Small intestine (tissue), 16 donors: ENCODE measurements at places on chromosomes 5 and 9.

GRCh38 chr5:150081541-150082283 lies 4.6 kb downstream of the CSF1R start:
- no peaks in the 10 kb centered on the region for H3K4me1 ChIP-seq
- H3K27me3 ChIP-seq: peaks cover 5% of the 10 kb centered on the region
- no peak overlapping the region for H3K4me3 ChIP-seq
- no peaks in the 10 kb centered on the region for H3K36me3 ChIP-seq
- no peak overlapping the region for H3K27ac ChIP-seq
- no peak for DNase-seq

DNA sequence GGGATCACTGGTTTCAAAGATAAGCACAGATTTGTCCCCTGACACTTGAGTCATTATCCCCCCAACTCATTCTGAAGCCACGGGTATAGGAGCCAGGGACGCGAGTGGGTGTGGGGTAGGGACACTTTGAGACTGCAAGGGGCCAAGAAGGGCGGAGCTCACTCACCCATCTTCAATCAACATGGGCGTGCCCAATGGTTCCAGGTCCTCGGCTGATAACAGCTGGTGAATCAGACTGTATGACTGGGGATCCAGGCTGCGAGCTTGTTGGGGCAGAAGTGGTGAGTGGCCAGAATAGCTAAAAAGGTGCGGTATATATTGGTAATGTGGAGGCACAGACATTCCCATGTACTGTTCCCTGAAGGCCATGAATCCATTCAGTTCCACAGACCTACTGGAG lies 30.7 kb upstream of the NR5A1 start:
- H3K4me1 ChIP-seq: no peaks in the 10 kb centered on the region
- H3K27me3 ChIP-seq: no peaks in the 10 kb centered on the region
- no peak overlapping the region for H3K4me3 ChIP-seq
- H3K36me3 ChIP-seq: peaks cover 40% of the 10 kb centered on the region
- no peak overlapping the region for H3K27ac ChIP-seq

DNA sequence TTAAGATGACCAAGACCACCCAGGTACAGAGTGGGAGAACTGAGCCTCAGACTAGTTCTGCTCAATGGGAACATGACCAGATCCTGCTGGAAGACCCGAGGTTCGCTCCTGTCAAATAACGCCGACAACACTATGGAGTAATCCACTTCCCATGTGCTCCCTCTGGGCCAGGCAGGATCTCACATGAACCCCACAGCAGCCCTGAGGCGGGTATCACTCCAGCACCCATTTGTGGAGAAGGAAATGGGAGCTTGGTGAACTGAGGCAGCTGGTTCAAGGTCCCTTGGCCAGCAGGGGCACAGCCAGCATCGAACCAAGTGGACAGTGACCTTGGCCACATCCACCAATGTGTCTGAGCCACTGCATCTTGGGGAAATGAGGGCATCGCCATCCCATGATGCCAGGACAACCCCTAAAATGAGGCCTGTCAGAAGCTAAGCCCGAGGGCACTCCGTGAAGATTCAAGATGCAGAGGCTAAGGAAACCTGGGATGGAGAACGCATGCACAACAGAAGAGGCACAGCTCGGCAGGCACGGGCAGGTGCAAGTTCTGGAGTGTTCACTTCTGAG lies 8.5 kb downstream of the ANKS6 start:
- no peak overlapping the region for H3K27ac ChIP-seq
- DNase-seq: no peak
- H3K36me3 ChIP-seq: no peaks in the 10 kb centered on the region
- no peaks in the 10 kb centered on the region for H3K27me3 ChIP-seq
- H3K4me1 ChIP-seq: peaks cover 4% of the 10 kb centered on the region

DNA sequence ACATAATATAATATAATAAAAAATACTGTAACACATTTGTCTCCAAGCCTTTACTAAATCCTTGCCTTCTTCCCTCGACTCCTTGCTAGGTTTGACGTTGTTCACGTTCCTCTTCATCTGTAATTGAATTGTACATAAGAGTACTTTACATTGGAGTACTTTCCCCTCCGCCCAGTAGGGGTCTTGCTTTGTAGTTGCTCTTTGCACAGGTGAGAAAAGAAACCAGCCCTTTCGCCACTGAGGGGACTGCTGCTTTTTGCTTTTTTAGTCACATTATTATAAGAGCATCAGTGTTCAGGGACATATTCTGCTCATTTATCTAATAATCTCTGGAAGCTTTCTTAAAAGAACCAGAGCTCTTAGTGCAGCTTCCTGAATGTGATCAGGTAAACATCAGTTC lies 115.0 kb downstream of the CETN3 start:
- no peak overlapping the region for H3K4me3 ChIP-seq
- H3K27me3 ChIP-seq: no peaks in the 10 kb centered on the region
- no peak for DNase-seq
- H3K4me1 ChIP-seq: no peaks in the 10 kb centered on the region

DNA sequence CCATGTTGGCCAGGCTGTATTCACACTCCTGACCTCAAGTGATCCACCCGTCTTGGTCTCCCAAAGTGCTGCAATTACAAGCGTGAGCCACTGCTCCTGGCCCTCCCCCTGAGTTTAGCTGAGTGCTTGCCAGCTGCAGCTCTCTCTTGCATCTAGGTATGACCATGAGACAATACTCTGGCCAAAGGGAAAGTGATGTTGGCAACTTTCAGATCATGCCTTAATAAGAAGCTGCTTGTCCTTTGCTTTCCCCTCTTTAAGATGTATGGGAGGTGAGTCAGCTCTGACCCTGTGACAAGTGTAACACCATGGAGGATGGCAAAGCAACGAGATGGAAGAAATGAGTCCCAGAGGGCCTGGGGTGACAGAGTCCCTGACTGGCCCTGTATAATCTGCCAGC lies 18.7 kb upstream of the DCAF12 start:
- no peaks in the 10 kb centered on the region for H3K36me3 ChIP-seq
- no peak overlapping the region for H3K4me3 ChIP-seq
- no peak for DNase-seq
- no peaks in the 10 kb centered on the region for H3K27me3 ChIP-seq
- H3K4me1 ChIP-seq: no peaks in the 10 kb centered on the region
- no peak overlapping the region for H3K27ac ChIP-seq

- peak; percentile 88 for DNase-seq
- no peak overlapping the region for H3K4me3 ChIP-seq
- no peaks in the 10 kb centered on the region for H3K4me1 ChIP-seq
- H3K27ac ChIP-seq: no peak overlapping the region
- peaks cover 9% of the 10 kb centered on the region for H3K36me3 ChIP-seq
Measured at GRCh38 chr9:128117613-128118471, 9.7 kb downstream of the PTGES2 start.

- H3K36me3 ChIP-seq: no peaks in the 10 kb centered on the region
- no peaks in the 10 kb centered on the region for H3K27me3 ChIP-seq
- H3K4me3 ChIP-seq: no peak overlapping the region
- no peaks in the 10 kb centered on the region for H3K4me1 ChIP-seq
- H3K27ac ChIP-seq: no peak overlapping the region
Measured at GRCh38 chr9:90007516-90008440, 403.0 kb downstream of the GADD45G start.

GRCh38 chr5:228886-229285 lies 10.8 kb downstream of the SDHA start:
- H3K27me3 ChIP-seq: no peaks in the 10 kb centered on the region
- no peaks in the 10 kb centered on the region for H3K4me1 ChIP-seq
- peaks cover 21% of the 10 kb centered on the region for H3K36me3 ChIP-seq
- no peak overlapping the region for H3K27ac ChIP-seq
- no peak for DNase-seq

DNA sequence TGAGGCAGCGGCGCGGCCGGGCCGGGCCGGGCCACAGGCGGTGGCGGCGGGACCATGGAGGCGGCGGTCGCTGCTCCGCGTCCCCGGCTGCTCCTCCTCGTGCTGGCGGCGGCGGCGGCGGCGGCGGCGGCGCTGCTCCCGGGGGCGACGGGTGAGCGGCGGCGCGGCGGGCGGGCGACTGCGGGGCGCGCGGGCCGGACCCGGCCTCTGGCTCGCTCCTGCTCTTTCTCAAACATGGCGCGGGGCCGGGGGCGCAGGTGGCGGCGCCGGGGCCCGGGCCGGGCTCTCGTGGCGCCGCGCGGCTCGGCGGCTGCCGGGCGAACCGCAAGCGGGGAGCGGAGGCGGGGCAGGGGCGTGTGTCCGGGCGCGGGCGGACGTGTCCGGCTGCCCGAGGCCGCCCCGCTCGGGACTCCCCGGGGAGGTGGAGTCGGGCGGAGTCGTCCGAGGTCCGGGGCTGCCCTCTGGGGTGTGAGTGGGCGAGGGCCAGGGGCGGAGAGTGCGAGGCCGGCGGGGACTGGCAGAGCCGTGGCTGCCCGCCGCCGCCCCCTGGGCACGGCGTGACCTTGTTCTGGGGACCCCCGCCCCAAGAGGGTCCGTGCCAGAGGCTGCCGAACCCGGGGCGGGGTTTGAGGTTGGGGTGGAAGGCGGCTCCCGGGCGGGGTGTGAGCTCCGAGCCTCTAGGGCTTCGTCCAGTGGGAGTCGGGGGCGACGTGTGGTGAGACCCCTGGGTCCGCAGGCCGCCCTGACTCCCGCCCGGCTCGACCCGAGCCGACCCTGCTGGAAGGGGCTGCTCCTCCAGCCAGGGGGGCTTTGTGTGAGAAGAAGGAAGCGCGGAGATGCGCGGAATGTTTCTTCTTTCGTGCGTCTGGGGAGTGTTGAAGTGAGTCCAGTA lies 485 bp downstream of the TGFBR1 start:
- peak; percentile 71 for DNase-seq
- no peaks in the 10 kb centered on the region for H3K27me3 ChIP-seq
- peaks cover 22% of the 10 kb centered on the region for H3K4me1 ChIP-seq
- no peaks in the 10 kb centered on the region for H3K36me3 ChIP-seq

GRCh38 chr5:110815916-110816605 lies 77.3 kb downstream of the SLC25A46 start:
- H3K27me3 ChIP-seq: no peaks in the 10 kb centered on the region
- H3K4me3 ChIP-seq: no peak overlapping the region
- no peak overlapping the region for H3K27ac ChIP-seq

GRCh38 chr9:94622087-94622800 lies 17.1 kb downstream of the FBP1 start:
- H3K4me1 ChIP-seq: no peaks in the 10 kb centered on the region
- H3K36me3 ChIP-seq: peaks cover 5% of the 10 kb centered on the region
- no peak overlapping the region for H3K27ac ChIP-seq
- no peak for DNase-seq

DNA sequence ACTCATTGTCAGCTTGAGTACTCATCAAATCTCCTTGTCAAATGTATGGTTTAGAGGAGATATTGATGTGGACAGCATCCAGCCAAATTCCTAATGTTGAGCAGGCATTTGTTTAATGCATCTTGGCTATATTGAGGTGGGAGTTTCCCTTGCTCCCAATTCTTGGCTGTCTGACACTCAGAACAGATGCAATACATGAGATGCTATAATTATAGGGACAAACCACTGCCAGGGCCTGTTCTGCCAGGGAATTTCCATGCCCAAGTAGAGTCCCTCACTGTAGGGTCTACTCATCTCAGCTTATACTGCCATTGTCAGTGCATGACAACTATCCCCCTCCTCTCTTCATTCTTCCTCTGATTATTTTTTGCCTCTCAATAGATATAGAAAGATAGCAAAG lies 392.0 kb upstream of the KCNN2 start:
- H3K4me1 ChIP-seq: no peaks in the 10 kb centered on the region
- no peaks in the 10 kb centered on the region for H3K27me3 ChIP-seq
- no peaks in the 10 kb centered on the region for H3K36me3 ChIP-seq
- no peak overlapping the region for H3K4me3 ChIP-seq
- no peak for DNase-seq
- no peak overlapping the region for H3K27ac ChIP-seq

- peak; percentile 37 for DNase-seq
- H3K4me3 ChIP-seq: peak overlapping the region; percentile 93
- H3K27ac ChIP-seq: peak overlapping the region; percentile 65
- no peaks in the 10 kb centered on the region for H3K27me3 ChIP-seq
- H3K4me1 ChIP-seq: no peaks in the 10 kb centered on the region
- peaks cover 34% of the 10 kb centered on the region for H3K36me3 ChIP-seq
Measured at GRCh38 chr9:129834489-129835127, 467 bp downstream of the C9orf78 start.

DNA sequence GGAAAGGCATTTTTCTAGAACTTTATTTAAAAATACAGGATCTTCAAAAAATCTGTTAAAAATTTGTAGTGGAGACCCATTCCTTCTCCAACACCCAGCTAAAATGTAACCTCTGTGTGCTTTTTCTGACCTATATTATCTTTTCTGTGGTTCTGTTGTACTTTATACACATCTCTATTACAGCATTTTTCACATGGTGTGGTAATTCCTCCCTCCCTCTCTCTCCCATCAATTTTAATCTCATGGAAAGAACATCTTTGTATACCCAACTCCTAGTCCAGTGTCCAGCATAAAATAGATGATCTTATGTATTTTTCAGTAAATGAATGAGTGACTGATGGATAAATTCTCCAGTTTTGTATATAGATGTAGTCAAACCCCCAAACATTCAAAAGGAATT lies 183.4 kb upstream of the KLF9 start:
- no peak for DNase-seq
- no peaks in the 10 kb centered on the region for H3K36me3 ChIP-seq
- no peak overlapping the region for H3K4me3 ChIP-seq

- H3K4me1 ChIP-seq: peaks cover 2% of the 10 kb centered on the region
- H3K36me3 ChIP-seq: no peaks in the 10 kb centered on the region
- H3K27ac ChIP-seq: no peak overlapping the region
Measured at GRCh38 chr5:119083679-119084078, 12.8 kb downstream of the DMXL1 start.

- no peak for DNase-seq
- no peaks in the 10 kb centered on the region for H3K27me3 ChIP-seq
- H3K4me3 ChIP-seq: no peak overlapping the region
Measured at GRCh38 chr9:106980551-106981101, 117.7 kb downstream of the ZNF462 start.

DNA sequence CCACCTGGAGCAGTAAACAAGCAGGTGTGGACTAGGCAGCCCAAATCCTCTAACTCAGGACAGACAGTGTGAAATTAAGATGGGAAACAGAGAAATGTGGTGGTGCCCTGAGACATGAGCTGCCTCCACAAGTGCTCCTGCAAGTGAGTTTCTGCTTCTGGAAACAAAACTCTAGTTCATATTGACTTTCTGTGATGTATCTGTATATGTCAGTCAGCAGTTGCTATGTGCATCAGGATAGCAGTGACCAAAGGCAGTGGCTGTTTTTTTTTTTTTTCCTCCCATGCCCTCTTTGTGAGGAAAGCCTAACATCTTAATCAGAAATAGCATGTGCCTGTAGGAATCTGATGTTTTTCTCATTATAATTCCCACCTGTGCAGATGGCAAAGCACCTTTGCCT lies 318.4 kb upstream of the SEMA6A start:
- H3K36me3 ChIP-seq: no peaks in the 10 kb centered on the region
- no peak overlapping the region for H3K27ac ChIP-seq
- no peaks in the 10 kb centered on the region for H3K27me3 ChIP-seq
- DNase-seq: peak; percentile 5
- H3K4me1 ChIP-seq: no peaks in the 10 kb centered on the region
- H3K4me3 ChIP-seq: no peak overlapping the region

- no peak overlapping the region for H3K4me3 ChIP-seq
- no peaks in the 10 kb centered on the region for H3K27me3 ChIP-seq
Measured at GRCh38 chr9:37992924-37993349, 76.1 kb downstream of the SHB start.
